Urinary bladder (tissue), 4 donors: ENCODE measurements at places on chromosomes 6 and 20. TPM values are rescaled to one million over a fixed set of nuclear protein-coding genes. Genes with fewer than 3 reads are reported as not detected.

Gene HCRTR2
- 0.16 TPM for total RNA-seq

DNA sequence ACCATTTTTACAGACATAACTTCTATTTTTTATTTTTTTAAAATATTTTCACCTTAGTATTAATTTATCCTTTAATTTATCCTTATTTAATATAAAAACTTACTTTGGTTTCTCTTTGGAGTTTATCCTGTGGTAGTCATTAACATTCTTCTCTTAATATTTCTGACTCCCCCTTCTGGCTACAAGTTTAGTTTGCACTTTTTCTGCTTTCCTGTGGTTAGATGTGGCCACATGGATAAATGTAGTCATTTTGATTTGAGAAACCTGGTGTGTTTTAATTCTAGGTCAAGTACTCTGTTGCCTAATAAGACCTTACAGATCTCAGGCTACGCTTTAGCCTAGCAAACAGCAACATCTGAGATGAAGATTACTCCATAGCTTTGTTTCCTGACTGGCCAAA, 1187.5 kb downstream of the HACE1 start:
- no peak for DNase-seq

Gene SYNGAP1
- total RNA-seq: 9.8 TPM

GRCh38 chr6:156190270-156190669, 586.9 kb upstream of the ARID1B start:
- no peak for DNase-seq

DNA sequence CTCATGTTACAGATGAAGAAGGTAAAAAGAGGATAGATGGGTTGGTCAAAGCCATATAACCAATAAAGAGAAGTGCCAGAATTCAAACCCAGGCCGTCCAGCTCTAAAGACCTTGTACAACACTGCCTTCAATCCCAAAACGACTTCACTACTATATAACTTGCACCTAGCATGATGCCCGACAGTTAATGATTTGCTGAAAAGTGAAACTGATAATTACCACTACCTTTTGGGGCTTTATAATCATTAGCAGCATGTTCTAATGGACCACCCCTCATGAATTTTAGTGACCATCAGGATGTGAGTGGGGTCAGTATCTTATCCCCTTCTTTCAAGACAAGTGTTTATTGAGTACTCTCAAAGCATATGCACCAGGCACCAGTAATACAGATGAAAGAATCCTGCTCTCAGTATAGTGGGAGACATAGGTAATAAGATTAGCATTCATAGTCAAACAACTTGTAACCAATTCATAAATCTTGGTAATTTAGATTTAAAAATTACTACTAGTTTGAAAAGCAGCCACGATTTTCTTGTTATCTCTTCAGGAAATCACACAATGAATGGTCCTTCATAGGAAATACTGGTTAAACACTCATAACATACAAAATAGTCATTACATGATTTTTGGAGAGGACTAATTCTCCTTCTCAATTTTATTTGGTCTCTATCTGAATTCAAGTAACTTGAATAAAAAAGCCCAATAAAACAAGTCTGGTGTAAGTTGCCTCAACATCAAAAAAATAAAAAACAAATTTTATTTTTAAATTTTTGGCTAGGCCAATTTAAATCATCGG, 98.0 kb downstream of the EPB41L2 start:
- no peak for DNase-seq

DNA sequence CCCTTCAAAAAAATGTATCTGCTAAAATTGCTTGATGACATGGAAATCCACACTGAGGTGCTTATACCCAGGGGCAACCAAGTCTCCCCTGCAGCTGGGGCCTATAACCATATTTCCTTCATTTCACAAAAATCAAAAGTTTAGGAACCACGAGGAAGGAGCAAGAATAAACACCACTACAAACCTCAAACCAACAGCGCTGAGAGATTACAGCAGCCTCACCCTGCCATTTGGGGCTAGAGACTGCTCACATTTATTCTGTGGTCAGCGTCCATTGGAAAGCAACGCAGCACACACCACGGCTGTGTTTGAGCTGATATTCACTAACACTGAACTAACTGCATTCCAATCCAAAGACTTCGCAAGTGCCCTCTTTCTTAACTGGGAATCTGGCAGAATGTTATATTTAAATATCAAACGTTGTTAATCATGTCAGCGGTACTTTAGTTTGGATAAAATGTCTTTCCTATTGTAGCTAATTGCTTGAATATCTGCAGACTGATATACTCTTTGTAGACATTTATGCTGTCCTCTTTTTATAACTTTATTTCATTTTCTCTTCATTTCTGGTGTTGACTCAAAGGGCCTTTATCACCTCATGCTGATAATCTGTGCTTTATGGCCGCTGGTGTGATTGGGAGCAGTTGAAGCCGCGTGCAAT, 94.6 kb downstream of the FOXA2 start:
- no peak for DNase-seq

DNA sequence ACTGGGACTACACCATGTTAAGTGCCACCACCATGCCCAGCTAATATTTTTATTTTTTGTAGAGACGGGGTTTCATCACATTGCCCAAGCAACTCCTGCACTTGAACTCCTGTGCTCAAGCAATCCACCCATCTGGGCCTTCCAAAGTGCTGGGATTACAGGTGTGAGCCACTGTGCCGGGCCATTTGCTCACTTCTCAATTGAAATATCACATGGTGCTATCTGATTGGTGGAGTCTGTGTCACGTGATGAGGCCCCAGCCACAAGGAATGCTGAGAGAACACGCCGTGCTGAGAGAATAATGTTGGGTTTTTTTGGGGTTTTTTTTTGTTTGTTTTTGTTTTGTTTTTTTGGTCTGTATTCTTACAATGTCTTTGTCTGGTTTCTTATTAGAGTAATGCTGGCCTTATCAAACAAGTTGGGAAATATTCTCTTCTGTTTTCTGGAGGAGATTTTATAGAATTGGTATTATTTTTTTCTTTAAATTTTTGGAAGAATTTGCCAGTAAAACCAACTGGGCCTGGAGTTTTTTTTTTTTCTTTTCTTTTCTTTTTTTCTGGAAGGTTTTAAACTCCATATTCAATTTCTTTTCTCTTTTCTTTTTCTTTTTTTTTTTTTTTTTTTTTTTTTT, 183.2 kb upstream of the KCNG1 start:
- no peak for DNase-seq

Gene MDFI
- 32.6 TPM for total RNA-seq

- no peak for DNase-seq
Observed at GRCh38 chr6:40485795-40486194, 101.4 kb downstream of the LRFN2 start.

- no peak for DNase-seq
Observed at GRCh38 chr6:169501128-169501527, 200.7 kb downstream of the WDR27 start.

GRCh38 chr6:150680510-150680909, 80.8 kb downstream of the PLEKHG1 start:
- DNase-seq: no peak

Gene SLC2A10
- total RNA-seq: 36.6 TPM

DNA sequence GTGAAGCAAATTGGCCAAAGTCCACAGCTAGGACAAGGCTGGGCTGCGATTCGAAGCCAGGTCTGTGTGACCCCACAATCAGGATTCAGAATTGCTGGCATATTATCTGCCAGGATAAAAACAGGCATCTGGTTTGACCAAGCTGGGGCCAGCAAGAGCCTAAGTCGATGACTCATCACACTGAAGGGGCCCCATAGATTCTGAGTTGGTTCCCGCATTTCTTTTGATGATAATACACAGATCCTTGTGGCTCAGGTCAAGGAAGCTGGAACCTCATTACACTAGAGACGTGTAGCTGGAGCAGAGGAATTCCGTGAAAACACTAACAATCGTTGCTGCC, 6.5 kb downstream of the KCNB1 start:
- DNase-seq: no peak

Gene CST4
- total RNA-seq: not detected

Gene ENPP1
- 45.3 TPM for total RNA-seq

Gene VGLL2
- total RNA-seq: 0.11 TPM

DNA sequence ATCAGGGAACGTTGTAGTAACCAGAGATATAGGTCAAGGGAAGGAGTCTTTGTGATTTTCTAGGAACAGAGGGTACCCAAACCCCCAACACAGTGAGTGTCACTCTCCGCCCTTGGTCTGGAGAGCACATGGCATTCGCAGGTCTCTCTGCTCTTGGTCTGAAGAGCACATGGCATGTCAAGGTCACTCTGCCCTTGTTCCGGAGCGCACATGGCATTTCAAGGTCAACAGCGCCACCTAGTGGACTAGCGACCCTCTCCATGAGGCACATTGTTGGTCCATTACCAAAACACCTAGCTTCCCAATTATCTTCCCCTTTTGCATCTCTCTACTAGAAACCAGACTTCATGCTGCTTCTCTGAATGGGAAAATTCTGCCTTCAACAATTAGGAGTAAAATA, 260.0 kb downstream of the C6orf118 start:
- no peak for DNase-seq

DNA sequence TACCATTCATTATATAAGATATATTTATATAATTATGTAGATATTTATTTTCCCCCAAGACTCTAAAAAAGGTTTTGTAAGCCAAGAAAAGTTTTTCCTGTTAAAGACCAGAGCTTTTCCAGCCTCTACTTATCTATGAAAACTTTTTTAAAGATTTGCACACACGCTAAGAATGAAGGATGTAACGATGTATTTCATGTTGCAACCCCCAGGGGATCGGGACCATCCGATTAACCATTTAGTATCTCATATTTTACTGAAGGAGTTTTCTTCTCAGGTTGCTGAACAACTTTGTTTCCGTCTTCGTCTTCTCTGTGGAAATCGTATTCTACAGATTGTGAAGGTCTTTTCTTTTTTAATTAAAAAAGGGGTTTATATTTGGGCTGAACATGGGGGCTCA, 70.0 kb upstream of the SASH1 start:
- DNase-seq: no peak

- no peak for DNase-seq
Observed at GRCh38 chr6:156773935-156774852, 3.0 kb upstream of the ARID1B start.

- no peak for DNase-seq
Observed at GRCh38 chr6:68915586-68915985, 280.5 kb downstream of the ADGRB3 start.

DNA sequence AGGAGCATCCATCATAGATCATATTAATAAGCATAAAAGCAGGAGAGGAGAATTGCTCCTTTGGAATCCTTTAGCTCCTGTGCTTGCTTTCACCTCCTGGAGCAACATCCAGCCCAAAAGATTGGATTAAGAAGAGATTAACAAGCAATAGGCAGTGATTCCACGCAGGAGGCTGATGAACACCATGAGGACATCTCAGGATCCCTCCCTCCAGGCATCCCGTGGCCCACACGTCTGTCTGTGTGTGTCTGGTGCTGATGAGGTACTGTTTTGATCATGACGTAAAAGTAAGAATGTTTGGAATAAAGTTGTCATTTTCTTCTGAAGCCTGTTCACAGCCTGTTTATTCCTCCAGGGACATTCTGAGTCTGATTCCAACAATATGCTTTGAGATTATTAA, 185.5 kb upstream of the MYLIP start:
- DNase-seq: no peak

Gene DACT2
- total RNA-seq: 4.0 TPM

DNA sequence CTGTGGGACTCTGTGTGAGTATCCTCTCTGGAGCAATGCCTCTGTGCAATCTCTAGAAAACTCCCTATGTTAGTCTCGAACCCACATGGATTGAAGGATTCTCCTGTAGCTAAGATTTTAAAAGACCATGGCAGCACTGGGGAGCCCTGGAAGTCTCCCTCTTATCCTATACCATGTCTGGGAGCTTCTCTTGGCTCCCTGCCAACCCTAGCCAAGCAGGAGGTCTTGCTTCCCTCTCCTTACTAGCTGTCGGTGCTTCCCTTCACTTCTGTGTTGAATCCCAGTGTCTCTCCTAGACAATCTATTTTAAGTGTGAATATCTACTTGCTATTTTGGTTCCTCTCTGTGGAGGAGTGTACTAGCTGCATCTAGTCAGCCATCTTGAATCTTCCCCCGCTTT, 118.8 kb upstream of the NRN1 start:
- DNase-seq: no peak

Gene RAET1L
- total RNA-seq: not detected

DNA sequence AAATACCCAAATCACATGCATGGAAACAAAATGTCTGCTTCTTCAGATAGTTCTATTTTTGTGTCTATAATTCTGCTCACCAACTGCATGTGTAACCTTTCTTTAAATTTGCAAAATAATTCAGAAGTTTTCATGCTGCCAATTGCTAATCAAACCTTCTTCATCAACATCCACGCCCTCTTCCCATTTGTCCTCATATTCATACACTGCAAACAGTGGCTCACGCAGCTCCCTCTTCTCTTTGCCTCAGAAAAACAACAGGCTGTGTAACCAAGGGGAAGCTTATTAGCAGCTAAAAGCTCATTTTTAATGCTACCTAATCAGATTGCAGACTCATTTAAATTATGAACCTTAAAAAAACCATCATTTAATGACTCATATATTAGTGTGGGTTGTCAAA, 555.0 kb upstream of the EPHA7 start:
- no peak for DNase-seq

- no peak for DNase-seq
Observed at GRCh38 chr6:168706471-168707177, 265.6 kb downstream of the SMOC2 start.

Gene IL17A
- not detected for total RNA-seq

GRCh38 chr6:113630738-113631535, 226.2 kb upstream of the MARCKS start:
- DNase-seq: no peak

DNA sequence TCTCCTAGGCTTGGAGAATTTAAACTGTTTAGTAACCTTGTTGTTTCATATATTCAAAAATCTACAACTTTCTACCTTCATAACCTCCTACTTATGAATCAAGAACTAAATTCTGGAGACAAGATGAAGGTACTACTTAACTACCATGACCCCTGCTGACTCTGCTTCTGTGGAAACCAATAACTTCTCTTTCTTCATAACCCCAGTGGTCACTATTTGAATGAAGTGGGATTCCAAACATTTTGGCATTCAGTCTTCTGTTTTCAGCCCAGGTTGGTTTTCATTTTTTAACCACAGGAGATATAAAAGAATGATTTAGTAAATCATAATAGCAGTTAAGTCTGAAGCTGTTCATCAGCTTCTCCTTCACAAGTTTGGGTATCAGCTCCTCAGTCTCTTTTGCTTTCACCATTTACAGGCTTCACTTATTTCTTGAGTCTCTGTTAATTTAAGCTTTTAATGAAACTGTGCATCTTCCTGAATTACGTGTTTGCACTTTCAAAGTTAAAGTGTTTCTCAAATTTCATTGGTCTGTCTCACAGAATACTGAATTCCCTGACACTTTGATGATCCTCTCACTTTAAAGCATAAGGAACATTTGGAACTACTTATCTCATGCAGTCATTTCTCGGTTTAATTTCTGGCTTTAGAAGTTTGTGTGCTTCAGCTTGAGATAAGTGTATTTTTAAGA, 9.5 kb downstream of the SENP6 start:
- no peak for DNase-seq

- DNase-seq: no peak
Observed at GRCh38 chr6:27838945-27839625, 73.1 kb downstream of the OR2B2 start.
